ENCODE measurements at places on chromosomes 7 and 10.

DNA sequence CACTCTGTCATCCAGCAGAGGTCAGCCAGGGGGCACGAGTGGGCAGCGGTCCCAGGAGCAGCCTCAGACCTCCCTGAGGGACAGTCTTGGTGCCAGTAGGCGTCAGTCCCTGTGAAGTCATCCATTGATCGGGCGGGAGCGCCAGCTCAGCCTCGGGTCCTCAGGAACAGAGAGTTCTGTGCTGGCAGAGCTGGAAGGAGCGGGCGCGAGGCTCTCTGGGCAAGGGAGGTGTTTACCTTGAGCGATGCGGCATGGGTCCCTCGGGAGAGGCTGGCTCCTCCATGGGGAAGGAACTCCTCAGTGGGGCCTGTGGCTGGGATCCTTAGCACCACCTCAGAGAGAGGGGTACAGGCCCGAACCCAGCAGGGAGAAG is 101.1 kb upstream of the PPIF start:
- no peak for DNase-seq

DNA sequence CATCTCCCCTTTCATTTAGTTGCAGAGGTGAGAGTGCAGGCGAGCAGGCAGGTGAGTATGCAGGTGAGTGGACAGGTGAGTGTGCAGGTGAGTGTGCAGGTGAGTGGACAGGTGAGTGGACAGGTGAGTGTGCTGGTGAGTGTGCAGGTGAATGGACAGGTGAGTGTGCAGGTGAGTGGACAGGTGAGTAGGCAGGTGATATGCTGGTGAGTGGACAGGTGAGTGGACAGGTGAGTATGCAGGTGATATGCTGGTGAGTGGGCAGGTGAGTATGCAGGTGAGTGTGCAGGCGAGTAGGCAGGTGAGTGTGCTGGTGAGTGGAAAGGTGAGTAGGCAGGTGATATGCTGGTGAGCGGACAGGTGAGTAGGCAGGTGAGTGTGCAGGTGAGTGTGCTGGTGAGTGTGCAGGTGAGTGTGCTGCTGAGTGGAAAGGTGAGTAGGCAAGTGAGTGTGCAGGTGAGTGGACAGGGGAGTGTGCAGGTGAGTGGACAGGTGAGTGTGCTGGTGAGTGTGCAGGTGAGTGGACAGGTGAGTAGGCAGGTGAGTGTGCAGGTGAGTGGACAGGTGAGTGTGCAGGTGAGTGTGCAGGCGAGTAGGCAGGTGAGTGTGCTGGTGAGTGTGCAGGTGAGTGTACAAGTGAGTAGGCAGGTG is 165.6 kb downstream of the ADARB2 start:
- no peak for DNase-seq

DNA sequence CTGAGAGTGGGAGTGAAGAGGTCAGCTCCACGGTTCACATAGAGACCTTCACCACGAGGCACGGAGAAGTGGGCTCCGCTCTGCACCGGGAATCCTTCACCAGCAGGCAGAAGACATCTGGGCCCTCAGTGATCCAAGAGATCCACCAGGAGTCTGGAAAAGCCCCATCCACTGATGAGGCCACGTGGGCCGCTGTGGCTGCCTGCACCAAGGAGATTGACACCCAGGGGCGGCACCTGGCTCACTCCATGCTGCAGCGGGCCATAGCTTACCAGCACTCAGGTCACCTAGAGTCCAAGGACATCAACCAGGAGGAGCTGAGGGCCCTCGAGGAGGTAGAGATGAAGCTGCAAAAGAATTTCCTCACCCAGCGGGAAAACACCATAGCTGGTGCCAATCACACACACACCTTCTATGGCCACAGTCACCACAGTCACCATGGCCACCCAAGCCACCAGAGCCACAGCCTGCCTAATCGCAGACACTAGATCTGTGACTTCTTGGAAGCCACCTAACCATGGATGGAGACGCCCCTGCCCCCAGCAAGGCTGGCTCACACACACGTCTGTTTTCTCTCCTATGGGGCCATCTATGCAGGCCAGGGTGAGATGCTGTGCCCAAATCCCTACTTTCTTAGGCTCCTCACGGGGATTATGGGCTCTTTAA is 694 bp downstream of the C10orf62 start:
- no peak for DNase-seq

DNA sequence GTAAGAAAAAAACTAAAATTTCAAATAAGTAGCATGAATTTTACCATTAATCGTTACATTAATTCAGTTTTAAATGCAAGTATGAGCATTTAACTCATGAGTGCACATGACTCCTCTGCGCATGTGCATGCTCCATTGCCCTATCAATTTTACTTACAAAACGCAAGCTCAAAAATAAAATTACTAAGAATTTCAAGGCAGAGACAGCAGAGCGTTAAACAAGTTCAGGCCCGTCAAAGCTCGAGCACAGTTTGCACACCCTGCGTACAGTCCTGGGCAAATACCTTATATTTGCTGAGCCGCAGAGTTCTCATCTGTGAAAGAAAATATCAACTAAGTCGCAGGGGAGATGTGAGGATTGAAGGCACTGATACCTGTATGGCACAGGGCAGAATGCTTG is 373.6 kb downstream of the BBS9 start:
- no peak for DNase-seq

DNA sequence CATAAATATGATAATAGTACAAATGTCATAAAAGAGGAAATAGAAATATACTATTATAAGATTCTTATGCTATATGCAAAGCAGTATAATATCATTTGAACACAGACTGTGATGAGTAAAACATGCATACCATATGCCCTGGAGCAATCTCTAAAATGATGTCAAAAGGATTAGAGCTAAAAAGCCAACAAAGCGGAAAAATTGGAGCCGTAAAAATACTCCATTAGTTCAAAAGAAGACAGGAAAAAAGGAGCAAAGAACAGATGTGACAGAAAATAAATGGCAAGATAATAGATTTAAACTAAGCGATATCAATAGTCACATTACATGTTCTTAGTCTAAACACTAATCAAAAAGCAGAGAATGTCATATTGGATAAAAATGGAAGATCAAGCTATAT is 191.0 kb upstream of the PLPP4 start:
- DNase-seq, result no peak

GRCh38 chr7:44415510-44415909 is 74.9 kb downstream of the NUDCD3 start:
- no peak for DNase-seq

GRCh38 chr10:6958254-6958653 is 378.2 kb upstream of the PRKCQ start:
- DNase-seq, result no peak

DNA sequence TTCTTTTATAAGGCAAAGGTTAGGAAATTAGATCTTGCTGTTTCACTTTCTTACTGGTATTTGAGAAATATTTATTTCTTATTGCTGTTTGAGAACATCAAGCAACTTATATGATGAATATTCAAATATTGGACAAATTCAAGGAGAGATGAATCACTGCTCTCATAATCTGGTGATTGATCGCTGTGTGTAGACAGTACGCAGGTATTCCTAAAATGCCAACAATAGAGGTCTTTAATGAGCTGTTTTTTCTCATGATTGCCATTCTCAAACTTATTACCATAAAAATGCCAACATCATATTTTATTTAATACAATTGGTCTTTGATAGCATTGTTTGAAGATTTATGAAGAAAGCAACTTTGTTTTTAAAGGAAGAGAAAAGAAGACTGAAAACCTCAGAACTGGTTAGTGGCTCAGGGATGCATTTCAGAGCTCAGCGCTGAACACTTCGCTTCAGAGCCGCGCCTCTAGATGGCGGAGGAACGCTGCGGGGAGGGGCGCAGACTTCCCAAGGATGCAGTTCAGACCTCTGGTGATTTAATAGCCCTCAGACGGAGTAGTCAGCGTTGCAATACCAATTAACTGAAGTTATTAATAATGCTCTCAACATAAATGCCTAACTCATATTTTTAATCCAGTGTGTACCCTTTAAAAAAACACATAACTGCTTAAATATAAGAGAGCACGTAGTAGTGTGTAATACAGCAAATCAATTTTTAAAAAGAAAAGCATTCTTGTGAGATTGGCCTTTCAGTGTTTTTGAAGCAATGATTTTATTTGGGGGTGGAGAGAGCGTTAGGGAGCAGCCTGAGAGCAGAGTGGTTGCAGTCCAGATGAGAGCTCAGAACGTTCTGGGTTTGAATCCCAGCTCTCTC is 38.5 kb upstream of the STEAP4 start:
- DNase-seq, result no peak

- DNase-seq, result no peak
Measured at GRCh38 chr10:43801140-43801539, 152.5 kb upstream of the ZNF32 start.

DNA sequence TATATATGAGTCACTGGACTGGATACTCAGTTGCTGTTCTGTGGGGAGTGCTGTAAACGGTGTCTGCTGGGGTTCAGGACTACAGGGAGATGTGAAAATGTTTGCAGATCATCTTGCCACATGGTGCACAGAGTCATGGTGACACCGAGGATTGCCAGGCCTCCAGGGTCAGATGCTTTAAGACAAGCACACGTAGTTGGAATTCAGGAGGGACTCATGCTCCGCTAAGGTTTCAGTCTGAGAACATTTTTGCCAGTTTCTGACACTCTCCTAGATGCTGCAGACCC is 211.3 kb downstream of the CXCL12 start:
- DNase-seq, result no peak

- no peak for DNase-seq
Measured at GRCh38 chr10:96313344-96313743, 9.1 kb downstream of the DNTT start.

DNA sequence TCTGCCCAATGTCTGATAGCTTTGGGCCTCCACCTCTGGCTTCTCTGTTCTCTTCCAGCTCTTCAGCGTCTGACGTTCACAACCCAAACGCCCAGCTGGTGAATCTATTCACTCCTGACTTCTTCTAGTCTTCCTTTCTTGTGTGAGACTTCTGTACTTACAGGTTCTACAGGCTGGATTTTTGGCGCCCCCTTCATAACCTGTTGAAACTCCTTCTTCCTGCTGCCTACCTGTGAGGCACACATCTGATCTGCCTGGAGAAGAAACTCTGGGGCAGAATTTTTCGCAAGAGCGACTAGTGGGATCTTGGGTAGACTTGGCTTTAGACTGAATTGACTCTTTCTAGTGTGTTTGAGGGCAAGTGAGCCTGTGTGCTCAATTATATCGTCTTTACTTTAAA is 249.3 kb downstream of the REEP3 start:
- DNase-seq, result no peak

DNA sequence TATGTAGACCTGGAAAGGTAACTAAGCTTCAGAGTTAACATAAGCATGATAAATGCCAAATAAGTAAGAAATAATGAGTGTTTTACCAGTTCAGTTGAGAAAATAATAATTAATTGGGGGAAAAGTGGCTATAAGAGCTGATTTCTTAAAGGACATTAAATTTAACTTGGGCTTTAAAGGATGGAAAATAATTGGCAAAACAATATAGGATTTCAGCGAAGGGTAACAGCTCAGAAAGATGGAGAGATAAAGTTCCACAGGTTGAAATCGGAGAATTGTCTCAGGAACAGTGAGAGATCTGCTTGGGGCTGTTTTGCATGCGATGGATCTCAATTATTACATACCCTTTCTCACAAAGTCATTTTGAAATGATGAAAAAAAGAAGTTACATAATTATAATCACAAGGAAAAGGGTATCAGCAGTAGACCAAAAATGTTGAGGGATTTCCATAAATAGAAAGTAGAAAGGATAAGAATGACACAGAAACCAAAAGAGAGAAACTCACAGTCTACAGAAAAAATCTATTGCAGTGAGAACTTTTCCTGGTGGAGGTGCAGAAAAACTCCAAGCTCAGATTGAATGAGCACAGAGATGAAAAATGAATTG is 40.1 kb upstream of the ITGB8 start:
- DNase-seq, result no peak

DNA sequence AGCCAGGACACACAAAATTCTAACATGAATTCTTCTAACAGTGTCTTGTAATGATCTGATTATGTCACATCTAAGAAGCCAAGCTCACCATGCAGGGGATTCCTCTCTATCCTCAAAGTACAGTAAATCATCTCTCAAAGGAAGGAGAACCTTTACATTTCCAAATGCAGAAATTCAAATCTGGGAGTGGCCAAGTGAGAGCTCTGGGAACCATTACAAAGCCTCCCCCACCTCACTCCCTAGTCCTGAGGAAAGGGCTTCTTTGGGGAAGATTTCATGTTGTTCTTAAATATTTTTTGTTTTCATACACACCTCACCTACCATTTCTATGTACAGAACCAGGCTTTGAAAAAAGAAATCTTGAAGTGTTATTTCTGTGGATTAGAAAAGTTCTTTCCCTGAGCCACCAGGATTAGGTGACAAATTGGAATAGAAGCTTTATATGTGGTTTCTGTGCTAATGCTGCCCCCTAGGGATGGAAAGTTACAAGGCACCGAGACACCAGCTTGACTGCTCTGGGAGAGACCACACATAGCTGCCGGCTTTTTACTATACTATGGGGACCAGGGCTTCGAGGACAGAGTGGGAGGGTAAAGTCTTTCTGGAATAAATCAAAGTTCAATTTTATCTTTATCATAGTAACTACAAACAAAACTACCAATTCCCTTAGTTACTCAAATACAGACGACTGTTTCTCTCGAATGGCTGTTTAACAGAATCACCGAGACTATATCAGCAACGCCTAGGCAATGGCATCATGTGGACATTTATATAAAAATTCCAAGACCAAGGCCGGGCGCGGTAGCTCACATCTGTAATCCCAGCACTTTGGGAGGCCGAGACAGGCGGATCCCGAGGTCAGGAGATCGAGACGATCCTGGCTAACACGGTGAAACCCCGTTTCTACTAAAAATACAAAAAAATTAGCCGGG is 116.1 kb downstream of the RNF216 start:
- peak; percentile 29 for DNase-seq

DNA sequence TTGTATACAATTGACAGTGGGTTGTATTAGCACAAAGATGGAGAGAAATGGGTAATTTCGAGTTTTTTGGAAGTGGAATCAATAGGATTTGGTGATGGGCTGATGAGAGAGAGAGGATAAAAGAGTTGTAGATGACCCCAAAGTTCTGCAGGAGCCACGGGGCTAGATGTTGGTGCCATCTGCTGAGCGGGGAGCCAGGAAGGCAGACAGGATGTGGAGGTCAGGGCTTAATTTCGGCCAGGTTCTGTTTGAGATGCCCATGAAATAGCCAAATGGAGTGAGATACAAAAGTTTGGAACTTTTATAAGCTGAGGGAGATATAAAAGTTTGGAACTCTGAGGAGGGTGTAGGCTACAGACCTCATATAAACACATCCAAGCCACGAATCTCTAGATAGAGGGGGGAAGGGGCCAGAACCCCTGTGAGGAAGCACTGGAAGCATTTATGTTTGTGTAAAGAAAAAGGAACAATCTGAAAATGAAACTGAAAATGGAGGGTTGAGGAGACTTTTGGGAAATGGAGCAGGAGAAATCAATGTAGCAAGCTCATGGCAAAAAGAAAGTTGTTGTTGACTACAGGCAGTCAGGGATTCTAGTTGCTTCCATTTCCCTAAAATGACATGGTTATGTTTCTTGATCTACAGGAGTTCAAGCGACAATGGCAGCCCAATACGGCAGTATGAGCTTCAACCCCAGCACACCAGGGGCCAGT is 2.2 kb downstream of the GIMAP4 start:
- DNase-seq, result no peak

Data from stimulated activated CD4-positive, alpha-beta T cell treated with anti-CD3 and anti-CD28 coated beads, Interleukin-15, amount 100 ng/mL, for 1 hour (primary cell).